ENCODE measurements at places on chromosomes 4 and X.

- DNase-seq: peak; percentile 24
Measured at GRCh38 chrX:41561045-41561444, 113.9 kb downstream of the NYX start.

- no peak for DNase-seq
Measured at GRCh38 chr4:56466910-56467283, 520 bp upstream of the SRP72 start.

GRCh38 chr4:1056671-1057402 lies 45.4 kb downstream of the FGFRL1 start:
- no peak for DNase-seq

DNA sequence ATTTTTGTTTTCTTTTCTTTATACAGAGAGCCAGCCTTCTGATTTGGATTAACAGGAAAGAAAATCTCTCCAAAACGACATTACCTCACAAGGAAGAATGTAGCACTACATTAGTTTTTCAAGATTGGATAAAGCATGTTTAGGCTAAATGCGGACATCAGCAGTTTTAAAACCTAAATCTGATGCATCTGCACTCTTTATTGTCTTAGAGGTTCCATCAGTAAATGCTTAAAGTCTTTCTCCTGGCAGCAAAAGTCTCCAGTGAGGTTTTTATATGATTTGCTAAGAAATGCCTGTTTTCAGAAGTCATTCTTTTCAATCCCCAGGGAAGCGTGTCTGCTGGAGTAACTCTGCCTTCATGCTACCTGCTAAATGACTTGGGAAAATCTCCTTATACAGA lies 912.9 kb upstream of the INTU start:
- no peak for DNase-seq

DNA sequence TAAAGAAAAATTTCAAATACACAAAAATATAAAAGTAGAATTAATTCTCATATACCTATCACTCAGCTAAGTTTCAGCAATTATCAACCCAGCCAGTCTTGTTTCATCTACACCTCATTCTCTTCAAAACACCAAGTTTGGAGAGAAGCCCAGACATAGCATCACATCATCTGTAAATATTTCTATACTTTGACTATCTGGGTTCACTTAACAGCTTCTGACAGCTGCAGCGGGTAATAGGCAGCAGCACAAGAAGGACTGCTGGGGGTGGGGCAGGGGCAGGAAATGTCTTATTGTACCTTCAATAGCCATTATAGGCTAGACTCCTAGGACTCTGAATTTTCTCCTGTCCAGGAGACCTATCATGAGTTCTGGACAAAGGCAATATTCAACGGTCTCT lies 54.1 kb downstream of the PHF8 start:
- no peak for DNase-seq

- DNase-seq: no peak
Measured at GRCh38 chr4:168771251-168771650, 238.8 kb downstream of the CBR4 start.

DNA sequence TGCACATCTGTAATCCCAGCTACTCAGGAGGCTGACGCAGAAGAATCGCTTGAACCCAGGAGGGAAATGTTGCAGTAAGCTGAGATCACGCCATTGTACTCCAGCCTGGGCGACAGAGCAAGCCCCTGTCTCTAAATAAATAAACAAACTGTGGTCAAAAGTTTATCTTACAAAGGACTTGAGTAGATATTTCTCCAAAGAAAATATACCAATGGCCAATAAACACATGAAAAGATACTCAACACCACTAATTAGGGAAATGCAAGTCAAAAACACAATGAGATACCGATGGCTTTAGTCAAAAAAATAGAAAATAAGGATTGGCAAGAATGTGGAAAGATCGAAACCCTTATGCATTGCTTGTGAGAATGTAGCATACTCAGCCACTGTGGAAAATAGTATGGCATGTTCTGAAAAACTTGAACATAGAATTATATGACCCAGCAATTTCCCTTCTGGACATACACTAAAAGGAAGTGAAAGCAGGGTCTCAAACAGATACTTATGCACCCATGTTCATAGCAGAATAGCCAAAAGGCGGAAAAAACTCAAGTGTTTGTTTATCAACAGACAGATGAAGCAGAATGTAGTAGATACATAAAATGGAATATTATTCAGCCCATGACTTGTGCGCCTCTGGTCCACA lies 2.0 kb upstream of the CFAP97 start:
- no peak for DNase-seq

DNA sequence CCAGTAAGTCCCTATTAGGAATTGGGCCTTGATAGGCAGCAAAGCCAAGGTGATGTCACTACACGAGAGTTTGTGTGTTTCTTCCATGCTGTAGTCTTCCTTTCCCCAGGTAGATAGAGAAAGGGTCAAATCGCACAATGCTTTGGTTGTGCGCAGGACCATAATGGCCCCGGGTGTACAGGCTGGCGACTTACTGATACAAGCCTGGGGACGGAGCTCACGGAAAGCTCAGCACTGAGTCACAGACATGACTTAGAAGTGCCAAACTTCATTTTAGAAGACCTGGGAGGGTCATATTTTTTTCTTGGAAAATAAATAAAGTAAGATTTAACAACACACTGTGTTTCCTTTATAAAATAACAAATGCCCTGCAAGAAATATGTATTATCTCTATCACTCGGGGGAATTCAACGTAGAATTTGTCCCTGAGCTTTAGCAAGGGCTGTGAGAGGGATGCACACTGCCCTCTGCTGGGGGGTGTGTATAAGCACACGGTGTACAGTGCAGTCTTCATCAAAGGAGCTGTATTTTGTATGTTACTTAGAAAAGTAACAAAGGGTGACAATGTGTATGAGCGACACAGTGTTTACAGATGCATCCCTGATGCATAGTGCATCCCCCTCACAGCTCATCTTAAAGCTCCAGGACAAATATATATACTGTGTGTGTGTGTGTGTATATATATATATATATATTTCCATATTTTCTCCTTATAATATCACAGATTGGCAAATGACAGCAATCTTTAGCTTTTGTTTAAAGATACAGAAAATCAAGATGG lies 254.5 kb upstream of the VEGFC start:
- DNase-seq: no peak

GRCh38 chrX:23993012-23993633 lies 33.9 kb downstream of the KLHL15 start:
- no peak for DNase-seq

DNA sequence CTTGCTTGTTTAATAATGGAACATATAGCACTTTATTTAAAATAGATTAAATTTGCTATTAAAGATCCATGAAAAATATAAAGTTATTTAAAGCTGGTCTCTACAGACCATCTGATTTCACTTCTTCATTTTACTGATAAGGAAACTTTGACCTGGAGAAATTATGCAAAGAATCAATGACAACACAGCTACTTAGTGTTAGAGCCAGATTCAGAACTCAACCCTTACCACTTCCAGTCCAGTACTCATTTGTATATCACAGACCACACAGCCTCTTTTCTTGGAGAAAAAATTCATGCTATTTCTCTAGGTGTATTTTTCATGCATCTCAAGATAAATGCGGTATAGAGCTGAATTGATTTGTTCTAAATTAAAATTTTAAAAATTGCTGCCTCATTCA lies 34.0 kb downstream of the WDFY3 start:
- DNase-seq: no peak

GRCh38 chr4:120749445-120750151 lies 172.9 kb downstream of the PRDM5 start:
- DNase-seq: no peak

DNA sequence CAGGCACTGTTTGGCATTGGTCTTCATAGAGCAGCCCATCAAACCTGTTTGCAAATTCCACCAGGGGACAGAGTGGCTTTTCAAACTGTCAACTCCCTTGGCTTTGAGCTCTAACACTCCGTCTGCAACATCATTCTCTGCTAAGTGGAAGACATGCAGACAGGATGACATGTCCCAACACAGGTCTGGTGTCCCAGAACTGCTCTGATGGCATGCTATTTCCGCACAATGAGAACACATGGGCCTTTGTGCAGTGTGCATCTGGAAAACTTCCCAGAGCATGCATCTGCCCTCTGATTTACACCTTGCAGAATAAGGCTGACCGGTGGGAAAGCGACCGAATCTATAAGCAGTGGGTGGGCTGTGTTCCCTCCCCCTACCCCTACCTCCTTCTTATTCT lies 212.8 kb upstream of the GYPA start:
- DNase-seq: no peak

- DNase-seq: no peak
Measured at GRCh38 chr4:169015186-169015623, 5.2 kb upstream of the CBR4 start.

DNA sequence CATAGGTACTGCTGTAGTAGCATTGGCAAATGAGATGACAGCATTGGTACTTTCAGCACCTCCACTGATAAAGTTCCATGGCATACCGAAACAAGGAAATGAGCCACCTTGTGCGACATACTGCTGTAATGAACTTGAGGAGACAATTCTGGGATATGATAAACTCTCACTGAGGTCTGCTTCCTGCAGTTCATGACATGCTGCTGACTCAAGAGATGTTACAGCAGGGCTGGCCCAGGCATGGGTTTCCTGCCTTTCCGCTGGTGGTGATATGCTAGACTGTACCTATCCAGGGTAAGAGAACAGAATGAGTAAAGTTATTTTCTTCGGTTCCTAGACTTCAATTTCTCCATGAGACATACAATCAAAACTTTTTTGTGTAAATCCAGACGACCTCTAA lies 17.1 kb downstream of the BEND2 start:
- no peak for DNase-seq

DNA sequence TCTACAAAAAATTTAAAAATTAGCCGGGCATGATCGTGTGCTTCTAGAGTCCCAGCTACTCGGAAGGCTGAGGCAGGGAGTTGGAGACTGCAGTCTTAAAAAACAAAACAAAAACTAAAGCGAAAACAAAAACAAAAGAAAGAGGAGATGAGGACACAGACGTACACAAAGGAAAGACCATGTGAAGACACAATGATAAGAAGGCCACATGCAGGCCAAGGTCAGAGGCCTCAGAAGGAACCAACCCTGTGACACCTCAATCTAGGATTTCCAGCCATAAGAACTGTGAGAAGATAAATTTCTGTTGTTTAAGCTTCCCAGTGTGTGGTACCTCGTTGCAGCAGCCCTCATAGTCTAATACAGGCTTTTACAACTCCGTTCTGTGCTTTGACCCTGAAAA lies 177.0 kb upstream of the ATP6AP2 start:
- no peak for DNase-seq

- DNase-seq: no peak
Measured at GRCh38 chr4:119647558-119647957, 19.0 kb upstream of the PDE5A start.

DNA sequence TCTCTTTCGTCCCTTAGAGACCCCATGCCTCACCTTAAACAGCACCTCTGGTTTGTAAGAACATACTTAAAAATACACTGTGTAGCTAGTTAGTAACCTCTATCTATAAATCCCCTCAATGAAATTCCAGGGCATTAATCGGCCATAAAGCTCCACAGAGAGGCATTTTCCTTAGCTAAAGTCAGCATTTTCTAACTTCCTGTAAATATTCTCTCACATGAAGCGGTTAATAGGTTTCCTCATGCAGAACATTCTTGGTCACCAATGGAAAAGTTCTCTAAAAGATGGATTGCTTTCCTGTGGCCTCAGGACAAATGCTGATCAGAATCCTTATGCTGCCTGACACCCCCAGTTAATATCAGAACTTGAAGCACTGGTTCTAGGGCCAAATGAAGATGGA lies 248.6 kb upstream of the BOD1L1 start:
- DNase-seq: no peak

GRCh38 chrX:137194164-137194563 lies 160.4 kb upstream of the GPR101 start:
- DNase-seq: no peak

GRCh38 chr4:878796-879728 lies 53.1 kb downstream of the GAK start:
- DNase-seq: no peak

- DNase-seq: no peak
Measured at GRCh38 chr4:78099058-78099457, 41.9 kb downstream of the FRAS1 start.

GRCh38 chr4:4384837-4385236 lies 2.1 kb upstream of the NSG1 start:
- DNase-seq: no peak

GRCh38 chr4:122584519-122584918 lies 36.3 kb downstream of the IL21 start:
- DNase-seq: no peak

GRCh38 chr4:6239968-6240367 lies 29.7 kb upstream of the WFS1 start:
- DNase-seq: no peak

DNA sequence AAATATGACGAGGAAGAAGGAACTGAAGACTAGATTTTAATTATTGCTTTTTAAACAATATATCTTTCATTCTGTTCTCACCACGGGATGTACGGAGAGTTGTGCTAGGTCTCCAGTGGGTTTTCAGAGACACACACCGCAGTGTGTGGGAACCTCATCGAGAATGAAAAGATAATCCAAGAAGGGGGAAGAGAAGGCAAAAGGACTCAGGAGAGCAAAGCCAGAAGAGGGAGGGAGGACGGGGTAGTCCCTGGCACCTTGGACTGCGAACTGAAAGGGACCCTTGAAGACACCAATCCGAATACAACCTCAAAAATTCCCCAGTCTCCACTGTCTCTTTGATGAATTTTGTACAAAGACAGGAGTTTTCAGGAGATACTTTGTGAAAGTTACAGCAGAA lies 932 bp upstream of the LEF1 start:
- DNase-seq: no peak

GRCh38 chr4:56060036-56060435 lies 111.3 kb downstream of the CEP135 start:
- no peak for DNase-seq

DNA sequence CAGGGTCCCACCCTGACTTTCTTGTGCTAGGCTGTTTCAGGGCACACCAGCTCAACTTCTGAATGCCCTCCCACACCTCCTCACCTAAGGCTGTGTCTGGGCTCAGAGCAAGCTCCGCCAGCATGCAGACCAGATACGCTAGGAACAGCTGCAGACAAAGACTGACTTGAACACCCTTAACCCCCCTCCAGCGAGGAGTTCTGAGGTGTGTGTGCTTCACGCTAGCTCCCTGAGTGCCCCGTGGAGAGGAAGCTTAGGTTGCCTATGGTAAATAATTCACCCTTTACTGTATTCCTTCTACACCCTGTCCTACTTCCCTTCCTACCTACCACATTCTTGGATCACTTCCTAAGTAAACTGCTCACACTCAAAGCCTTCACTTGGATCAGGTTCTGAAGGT lies 115.0 kb downstream of the VCX3B start:
- DNase-seq: no peak

DNA sequence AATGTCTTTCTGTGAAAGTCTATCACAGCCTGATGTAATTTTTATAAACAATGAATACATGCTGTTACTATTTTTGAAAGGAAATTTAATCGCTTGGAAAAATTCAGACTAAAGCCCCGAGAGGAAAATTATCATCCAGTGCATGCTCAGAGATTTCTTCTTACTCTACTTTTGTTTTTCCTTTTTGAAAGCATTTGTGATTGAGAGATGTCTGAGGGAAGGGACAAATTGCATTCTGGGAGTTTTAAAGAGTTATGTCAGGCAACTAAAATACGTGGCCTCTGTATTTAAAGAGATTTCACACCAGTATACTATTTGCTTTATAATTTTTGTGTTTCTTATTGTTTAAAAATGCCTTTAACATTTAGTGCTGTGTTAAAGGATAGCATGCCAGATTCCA lies 1.4 kb upstream of the ZFX start:
- no peak for DNase-seq
